ENCODE measurements at places on chromosomes 1 and 21.

DNA sequence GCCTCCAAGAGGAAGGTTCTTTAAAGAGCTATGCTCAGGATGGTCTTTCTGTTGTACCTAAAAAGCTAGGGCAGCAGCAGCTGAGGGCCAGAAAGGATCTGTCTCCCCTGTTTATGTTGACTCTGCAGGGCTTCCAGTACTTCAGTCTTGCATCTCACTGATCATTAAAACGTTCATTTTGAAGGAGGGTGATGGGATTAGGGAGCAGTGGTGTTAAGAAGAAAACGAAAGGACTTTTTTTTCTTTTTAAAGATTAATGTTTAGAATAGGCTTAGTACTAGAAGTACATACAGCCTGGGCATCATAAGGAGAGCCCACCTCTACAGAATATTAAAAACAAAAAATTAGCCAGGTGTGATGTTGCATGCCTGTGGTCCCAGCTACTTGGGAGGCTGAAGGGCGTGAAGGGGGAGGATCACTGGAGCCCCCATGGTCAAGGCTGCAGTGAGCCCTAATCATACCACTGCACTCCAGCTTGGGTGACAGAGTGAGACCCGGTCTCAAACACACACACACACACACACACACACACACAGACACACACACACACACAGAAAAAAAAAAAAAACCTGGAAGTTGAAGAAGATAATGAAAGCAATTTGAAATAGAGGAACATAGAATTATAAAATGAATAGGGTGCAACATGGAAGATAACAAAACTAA is 2.9 kb downstream of the CR1L start:
- no peak for DNase-seq

GRCh38 chr1:55287723-55288122 is 72.6 kb upstream of the USP24 start:
- DNase-seq, result no peak

DNA sequence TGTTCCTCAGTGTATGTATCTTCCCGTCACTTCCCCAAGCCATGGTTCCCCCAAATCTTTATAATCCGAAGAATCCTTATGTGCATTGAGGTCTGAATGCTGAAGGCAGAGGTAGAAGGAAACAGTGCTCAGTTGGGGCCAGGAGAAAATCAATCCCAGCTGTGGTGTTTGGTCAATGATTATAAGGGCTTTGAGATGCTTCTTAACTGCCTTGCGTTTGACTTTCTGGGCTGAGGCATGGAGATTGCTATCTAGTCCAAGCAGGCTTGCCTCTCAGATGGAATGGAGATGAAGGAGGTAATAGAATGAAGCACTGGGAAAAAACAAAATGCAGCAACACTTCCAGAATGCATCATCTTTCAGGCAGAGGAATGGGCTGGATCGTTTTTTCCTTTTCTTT is 3.6 kb upstream of the MAP1LC3C start:
- no peak for DNase-seq

GRCh38 chr21:42002421-42002958 is 7.7 kb downstream of the ZBTB21 start:
- no peak for DNase-seq

DNA sequence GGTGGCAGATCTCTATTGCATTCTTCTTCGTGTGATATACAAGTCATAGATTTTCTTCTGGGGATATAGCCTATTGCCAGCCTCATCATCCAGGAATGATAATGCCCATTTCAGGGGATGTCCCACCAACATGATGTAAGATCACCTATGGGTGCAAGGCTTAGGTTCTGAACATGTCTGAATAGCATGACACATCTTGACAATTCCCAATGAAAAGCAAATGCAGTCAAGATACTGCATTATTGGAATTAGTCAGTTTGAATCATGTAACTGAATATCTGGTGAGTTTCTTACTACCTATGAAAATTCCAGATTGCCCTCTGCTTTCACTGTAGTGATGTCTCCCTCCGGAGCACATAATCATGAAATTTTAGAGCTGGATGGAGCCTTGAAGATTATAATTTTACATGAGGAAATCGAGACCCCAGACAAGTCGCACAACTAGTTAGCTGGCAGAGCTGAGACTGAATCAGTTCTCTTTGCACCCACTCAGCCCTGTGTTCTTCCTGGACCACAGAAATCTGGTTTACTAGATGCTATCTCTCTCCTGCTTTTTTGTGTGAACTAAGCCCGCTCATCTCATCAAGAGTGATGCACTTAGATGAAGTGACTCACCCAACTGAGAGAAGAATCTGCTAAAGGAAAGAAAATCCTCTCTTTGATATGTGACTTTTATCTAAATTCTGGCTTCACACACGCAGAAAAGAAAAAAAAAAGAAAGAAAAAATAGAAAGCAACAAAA is 65.0 kb downstream of the WDR64 start:
- no peak for DNase-seq

GRCh38 chr1:211476200-211476849 is 15.6 kb downstream of the RD3 start:
- peak; percentile 43 for DNase-seq

DNA sequence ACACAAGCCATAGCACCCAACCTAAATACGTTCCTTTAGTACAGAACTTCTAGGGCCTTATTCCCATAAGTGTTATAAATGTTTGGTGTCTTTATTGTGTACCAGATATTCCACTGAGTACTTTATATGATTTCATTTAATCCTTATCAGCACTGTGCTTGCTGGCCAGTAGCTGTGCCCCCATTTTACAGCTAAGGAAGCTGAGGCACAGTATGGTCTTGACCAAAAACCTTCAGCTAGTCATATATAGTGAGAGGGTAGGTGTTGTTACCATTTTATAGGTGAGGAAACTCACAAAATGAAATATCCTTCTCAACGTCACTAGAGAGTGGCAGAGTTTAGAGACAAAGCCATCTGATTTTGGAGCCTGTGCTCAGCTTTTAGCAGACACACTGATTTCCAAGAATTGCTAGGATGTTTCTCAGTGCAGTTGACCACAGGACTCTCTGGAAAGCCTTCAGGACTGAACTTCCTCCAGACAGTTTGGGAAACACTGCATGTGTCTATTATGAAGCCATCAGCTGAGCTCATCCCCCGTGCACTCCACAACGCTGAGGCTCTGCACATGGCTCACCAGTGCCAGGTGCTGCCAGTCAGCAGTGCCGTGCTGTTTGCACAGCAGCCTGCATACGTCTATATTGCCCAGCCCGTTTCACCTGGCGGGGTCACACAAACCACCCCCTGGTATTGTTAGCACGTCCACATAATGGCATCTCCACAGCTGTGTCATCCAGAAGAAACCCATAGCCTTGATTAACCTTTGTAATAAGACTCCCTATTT is 15.4 kb downstream of the NPPA start:
- DNase-seq, result peak; percentile 54

DNA sequence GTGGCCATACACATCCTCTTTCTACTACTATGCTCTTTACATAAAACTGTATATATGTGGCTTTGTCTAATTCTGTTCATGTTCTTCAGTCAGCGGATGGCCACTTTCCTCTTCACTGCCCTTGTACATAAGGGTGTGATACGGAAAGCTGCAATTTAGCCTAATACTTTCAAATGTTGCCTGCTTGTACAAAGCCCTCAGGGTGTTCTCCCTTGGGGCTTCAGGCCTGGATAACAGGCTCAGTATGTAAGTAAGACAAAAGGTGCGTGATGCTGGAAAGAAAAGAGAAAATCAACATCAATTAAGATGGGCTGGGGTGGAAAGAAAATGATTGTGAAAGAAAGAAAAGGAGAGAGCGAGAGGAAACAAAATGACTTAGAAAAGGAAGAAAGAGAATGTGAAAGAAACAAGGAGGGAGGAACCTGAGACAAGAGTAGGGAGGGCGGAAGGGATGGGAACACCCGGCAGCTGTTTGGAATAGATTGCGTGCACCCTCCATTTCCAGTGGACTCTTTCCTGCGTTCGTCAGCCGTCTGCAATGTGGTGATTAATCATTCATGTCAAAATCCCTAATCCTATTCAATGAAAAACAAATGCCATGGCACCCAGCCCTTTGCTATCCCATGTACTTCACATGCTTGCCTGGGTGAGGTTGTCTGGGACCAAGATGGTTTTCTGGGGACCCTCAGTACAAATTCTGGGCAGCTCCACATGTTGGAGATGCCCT is 553.6 kb downstream of the NUF2 start:
- no peak for DNase-seq

GRCh38 chr1:186806477-186806876 is 22.3 kb upstream of the PLA2G4A start:
- no peak for DNase-seq

DNA sequence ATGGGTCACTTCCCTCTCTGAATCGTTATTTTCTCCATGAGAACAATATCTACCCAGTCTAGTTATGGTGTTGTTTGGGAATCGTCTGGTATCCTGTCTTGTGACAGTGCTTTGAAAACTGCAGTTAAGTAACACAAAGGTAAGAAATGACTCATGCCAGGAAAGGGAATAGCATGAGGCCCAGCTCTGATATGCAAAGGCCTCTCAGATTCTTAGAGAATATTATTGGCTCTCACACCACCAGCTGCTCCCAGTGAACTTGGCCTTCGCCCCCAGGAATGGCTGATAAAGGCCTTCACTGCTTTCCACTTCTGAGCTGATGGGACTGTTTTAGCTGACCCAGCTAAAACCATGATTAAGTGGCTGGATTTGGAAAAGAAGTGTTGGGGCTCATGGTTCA is 27.1 kb downstream of the NEK2 start:
- DNase-seq, result no peak

DNA sequence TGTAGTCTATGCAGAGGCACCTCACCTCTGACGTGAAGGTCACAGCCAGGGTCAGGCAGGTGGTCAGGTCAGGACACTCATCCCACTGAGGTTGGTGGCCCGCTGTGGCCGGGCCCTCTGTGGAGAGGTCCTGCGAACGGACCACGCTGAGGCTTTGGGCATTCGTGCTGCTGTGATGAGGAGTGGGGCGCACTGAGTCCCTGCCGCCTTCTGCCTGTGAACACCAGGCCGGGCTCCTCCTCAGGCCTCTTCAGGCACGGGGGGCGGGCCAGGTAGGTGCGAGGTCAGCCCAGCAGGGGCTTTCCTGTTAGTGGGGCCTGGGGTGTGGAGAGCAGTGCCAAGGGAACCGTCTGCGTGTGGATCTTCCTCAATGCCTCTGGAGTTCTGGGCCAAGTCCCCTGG is 39.0 kb downstream of the COQ8A start:
- DNase-seq, result no peak

DNA sequence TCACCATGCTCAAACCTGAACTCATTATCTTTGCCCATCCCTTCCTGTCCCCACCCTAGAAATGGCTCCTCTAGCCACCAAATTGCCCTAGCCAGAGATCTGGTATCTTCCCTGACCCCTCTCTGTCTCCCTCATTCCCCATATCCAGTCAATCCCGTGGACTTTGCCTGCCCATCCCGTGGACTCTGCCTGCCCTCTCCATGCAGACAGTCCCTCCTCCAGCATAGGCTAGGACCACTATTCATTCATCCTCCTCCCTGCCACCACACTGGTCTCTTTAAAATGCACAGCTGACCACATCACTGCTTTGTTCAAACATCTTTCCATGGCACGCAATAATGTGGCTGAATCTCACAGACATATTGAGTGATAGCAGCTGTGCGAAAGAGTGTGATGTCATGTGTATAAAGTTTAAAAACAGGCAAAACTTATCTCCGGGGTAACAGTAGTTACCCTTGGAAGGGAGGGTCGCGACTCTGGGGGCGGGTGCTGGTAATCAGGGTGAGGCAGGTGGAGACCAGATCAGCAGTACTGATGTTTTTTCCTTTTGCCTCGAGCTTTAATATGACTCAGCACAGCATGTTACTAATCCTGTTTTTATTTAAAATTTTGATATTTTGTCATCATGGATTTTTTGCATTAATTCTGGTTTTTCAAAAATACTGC is 4.8 kb upstream of the SLC2A1 start:
- DNase-seq, result no peak

GRCh38 chr1:248871837-248872401 is 13.0 kb upstream of the ZNF692 start:
- no peak for DNase-seq

- peak; percentile 38 for DNase-seq
These were observed 66.4 kb upstream of the BTG3 start for GRCh38 chr21:17679002-17679600.

DNA sequence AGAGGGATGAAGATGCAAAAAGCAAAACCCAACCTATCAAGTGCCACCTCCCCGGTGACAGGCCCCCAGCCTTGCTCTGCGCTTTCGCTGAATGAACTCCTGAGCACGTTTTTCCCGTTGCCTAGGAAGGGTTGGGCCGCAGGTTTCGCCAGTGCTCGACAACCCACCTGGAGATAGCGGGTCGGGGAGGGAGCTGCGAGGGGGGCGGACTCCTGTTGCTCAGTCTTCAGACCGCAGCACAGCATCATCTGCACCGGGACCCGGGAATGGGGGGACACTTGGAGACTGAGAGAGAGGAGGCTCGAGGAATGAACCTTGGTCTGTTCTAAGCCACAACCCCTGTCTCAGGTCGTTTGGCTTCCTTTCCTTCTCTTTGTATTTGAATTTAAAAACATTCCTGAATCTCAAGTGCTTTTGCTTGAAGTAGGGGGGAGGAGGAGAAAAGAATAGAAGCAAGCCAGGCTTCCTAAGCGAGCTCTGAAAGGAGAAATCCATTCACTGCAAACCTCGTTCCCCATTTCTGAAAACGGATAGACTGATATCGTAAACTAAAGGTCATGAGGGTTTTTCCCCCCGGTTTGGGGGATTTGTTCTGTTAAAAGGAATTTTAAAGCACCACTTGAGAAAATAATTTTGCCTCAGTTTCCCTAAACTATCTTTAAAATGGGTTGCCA is 1.2 kb downstream of the AK5 start:
- no peak for DNase-seq

GRCh38 chr1:23171181-23171755 is 2.6 kb upstream of the LUZP1 start:
- DNase-seq, result no peak

DNA sequence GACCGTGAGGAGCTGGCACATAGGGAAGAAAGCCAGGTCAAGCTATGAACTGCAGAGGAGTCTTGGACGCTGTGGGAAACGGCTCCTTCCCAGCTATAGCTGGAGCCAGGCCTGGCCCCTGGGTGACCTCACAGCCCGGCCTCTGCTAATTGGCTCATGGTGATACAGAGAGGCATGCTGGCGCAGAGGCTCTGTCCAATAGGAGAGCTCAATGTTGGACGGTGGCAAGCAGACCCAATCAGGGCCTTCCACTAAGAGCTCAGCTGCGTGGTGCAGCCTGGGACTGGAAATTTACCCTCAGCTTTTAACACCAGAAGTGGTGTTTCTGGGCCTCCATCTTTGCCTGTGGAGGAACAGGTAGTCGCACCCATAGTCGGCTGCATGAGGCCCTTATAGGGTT is 64.4 kb upstream of the GRHL3 start:
- DNase-seq, result no peak

Data from NCI-H1092 (cell line).